Hepatocyte (in vitro differentiated cells): ENCODE measurements at places on chromosomes 11 and 22. TPM values are rescaled to one million over a fixed set of nuclear protein-coding genes. Genes with fewer than 3 reads are reported as not detected.

The NPTXR gene
- total RNA-seq: 3.1 and 3.8 TPM in 2 replicates

DNA sequence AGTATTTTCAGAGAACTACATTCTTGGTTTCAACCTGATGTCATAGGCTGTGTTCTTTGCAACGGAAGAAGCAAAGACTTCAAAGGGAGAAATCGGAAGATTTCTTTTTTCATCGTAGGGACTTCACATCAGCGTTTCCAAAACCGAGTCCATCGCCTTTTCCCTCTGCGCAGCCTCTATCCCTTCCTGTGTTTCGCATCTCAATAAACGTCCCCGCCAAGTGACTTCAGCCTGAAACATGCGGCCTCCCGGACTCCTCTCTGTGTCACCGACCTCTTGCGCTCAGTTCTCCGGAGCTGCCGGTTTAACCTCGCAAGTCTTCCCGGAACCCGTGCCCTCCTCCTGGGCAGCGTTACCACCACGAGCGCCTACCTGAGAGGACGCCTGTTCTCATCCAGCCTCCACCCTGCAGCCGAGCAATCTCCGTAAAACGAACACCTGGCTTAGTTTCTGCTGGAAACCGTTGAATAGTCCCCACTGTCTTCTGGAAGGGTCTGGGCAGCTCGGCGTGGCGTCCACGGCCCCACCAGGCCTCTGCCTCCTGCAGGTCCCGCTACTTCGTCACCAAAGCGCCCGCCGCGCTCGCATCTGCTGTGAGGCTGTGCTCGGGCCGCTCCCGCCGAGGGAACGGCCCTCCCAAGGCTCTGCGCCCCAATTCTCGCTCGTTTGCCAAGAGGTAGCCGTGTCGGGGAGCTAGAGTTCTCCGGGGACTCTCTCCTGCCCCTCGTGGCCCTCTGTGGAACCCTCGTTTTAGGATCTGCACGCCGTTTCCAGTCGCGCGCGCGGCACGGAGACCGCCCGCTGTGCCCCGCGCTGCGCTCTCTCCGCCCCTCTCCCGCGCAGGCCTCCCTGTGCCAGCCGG lies at the start of gene GLB1L3:
GLB1L3 (plus strand) TSS at position 846 of the 862 bp plus-strand sequence. CDS start 362 bp downstream, outside the sequence.
- DNase-seq: peak; percentile 34
- no peaks in the 10 kb centered on the region for H3K36me3 ChIP-seq
- no peak within 1 kb of the TSS for H3K4me3 ChIP-seq
- H3K27me3 ChIP-seq: peaks cover 95% of the 10 kb centered on the region
- no peak within 1 kb of the TSS for H3K27ac ChIP-seq

DNA sequence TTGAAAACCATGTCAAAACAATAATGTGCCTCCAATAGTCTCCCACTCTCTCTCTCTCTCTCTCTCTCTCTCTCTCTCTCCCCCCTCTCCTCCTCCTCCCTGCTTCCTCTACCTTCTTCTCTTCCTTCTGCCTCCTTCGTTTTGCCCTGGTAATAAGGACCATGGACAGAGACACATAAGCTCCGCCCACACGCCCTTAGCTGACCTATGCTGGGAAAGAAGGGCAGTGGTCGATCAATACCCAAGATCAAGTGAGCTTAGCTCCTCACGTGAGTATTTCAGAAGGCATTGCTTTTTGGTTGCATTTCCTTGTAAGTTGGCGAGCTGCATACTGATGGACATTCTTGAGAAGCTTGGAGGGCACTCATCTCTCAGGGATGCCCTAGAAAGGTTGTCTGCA lies 194.8 kb downstream of the MIAT start:
- DNase-seq: no peak
- H3K27me3 ChIP-seq: peaks cover 34% of the 10 kb centered on the region
- no peaks in the 10 kb centered on the region for H3K4me1 ChIP-seq
- H3K36me3 ChIP-seq: no peaks in the 10 kb centered on the region

The ARRB1 gene
- 83.2 and 91.3 TPM in 2 replicates for total RNA-seq

- DNase-seq: peak; percentile 85
- H3K27ac ChIP-seq: peak overlapping the region; percentile 98
- peak overlapping the region; percentile 29 for H3K4me3 ChIP-seq
- H3K4me1 ChIP-seq: peaks cover 17% of the 10 kb centered on the region
Measured at GRCh38 chr11:65132988-65133700, 1.2 kb downstream of the SYVN1 start.

The TNNT3 gene
- total RNA-seq: 19.2 and 20.6 TPM in 2 replicates

The RIMBP3C gene
- 0.30 and 0.32 TPM in 2 replicates for total RNA-seq
